ENCODE measurements at places on chromosomes 1 and 21.

DNA sequence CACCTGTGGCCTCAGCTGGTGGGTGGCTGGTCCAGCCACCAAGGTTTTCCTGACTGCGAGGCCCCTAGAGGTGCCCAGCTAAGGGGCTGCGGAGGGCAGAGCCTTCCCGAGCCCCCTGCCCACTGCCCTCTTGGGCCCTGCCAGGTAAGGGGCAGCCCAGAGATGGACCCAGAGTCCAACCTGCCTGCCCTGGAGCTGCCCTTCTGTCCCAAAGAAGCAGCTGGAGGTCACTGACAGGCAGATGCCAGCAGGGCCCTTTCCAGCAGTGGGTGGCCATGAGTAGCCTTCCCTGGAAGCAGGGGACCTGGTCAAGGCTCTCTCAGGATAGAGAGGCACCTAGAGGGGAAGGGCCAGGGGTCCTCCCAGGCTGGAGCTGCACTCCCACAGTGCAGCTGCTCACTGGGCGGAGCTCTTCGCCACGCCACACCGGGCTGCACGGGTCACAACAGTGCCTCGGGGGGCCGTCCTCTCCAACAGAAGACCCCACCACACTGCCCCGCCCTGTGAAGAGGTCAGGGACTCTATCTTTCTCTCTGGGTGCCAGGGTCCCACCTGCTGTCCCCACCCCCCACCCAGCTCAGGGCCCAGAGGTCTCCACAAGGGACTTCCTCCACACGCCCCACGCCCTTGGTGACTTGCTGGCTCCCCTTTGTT is 10.9 kb upstream of the GNB1 start:
- no peak for DNase-seq

DNA sequence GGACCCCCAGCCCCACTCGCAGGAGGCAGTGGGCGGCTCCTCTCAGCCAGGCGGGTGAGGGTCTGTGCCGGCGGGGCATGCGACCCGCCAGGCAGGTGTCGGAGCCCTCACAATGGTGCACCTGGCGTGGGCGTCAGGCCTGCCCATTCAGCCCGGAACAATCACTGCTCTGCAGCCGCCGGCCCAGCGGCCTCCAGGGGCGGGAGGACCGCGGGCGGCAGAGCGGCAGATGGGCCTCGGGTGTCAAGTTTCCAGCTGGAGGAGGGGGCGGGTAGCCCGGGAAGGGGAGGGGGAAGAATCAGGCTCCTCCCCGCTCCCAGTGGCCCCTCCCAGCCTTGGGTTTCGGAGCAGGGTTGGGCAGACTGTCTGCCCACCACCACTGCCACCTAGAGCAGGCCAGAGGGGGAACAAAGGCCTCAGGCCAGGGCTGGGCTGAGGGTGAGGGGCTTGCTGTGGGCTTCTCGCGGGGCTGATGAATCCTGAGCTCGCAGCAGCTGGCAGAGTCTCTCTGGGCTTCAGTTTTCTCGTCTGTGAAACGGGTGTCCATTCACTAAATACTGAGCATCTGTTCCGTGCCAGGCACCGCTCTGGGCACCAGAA is 39.5 kb upstream of the CASZ1 start:
- DNase-seq = no peak

GRCh38 chr21:41612674-41613532 is 104.9 kb upstream of the TMPRSS2 start:
- no peak for DNase-seq

DNA sequence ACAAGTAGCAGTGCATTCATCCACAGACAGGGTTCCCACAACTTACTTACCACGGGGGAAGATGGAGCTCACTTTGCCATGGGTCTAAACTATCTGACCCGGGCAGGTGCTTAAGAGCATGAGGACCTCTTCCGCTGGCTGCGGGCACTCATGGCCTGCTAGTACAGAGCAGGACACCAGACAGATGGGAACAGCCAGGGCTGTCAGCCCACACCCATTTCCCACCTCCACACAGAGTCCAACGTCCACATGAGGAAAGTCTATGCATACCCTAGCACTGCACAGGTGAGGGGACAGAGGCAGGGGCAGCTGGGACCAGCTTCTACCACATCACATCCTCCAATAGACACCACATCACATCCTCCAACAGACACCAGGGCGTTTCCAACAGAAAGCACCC is 35.8 kb upstream of the PRDM15 start:
- no peak for DNase-seq

DNA sequence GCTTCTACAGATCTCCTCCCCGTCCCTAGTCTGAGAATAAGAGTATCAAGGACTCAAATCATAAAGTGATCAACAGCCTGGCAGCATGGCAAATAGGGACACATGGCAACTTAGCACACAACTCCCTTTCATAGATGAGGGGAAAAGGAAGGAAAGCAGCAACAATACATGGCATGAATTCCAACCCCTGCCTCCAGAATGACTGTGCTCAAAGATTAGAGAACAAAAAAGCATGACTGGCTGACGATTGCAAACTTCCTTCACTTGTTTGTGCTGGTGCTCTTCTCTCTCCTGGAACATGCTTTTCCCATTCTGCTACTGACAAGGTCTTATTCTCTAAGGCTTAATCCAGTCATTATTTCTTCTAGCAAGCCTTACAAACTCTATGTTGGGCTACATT is 11.5 kb downstream of the KTI12 start:
- DNase-seq = no peak

Measured in activated CD4-positive, CD25-positive, alpha-beta regulatory T cell treated with anti-CD3 and anti-CD28 coated beads, Interleukin-2, amount 50 U/mL, for 16 hours (primary cell).